Stimulated activated naive CD8-positive, alpha-beta T cell treated with anti-CD3 and anti-CD28 coated beads, Interleukin-15, amount 100 ng/mL, for 72 hours (primary cell): ENCODE measurements at places on chromosomes 5 and 9.

GRCh38 chr9:121059998-121060636, 10.0 kb upstream of the C5 start:
- DNase-seq, result no peak

DNA sequence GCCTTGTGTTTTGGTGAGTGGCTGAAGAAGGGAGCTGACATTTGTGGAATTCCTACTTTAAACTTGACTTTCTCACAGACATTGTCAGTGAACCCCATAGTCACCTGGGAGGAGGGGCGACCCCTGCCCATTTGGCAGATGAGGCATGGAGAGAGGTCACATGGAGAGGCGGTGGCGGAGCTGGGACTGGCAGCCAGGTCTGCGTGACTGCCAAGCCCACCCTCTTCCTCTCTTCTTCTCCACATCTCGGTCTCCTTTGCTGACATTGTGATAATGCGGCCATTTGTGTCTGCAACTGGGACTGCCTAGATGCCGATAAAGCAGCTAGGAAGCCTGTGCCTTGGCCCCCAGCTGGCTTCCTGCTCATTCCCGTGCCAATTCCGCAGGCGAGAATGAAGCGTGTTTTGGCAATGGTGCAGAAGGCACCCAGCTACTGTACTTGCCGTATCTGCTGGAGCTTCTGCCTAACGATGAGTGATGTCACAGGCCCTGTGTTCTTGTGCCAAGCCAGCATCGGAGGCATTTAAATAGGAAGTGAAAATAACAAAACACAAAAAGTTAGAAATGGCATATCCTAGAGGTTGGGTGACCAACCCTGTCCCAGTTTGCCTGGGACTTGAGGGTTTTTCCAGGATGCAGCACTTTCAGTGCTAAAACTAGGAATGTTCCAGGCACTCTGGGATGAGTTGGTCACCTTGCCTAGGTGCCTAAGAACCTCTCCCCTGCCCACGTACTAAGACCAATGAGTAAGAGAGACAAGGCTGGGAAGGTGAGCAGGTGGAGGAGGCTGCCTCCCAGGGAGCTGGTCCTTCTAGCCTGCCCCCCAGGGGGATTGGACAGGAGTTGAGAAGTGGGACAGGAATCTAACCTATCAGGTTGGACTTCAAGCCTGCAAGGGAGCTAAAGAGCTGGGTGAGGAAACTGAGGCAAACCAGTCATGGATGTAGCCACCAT, 23.6 kb downstream of the OLFML2A start:
- DNase-seq, result no peak

DNA sequence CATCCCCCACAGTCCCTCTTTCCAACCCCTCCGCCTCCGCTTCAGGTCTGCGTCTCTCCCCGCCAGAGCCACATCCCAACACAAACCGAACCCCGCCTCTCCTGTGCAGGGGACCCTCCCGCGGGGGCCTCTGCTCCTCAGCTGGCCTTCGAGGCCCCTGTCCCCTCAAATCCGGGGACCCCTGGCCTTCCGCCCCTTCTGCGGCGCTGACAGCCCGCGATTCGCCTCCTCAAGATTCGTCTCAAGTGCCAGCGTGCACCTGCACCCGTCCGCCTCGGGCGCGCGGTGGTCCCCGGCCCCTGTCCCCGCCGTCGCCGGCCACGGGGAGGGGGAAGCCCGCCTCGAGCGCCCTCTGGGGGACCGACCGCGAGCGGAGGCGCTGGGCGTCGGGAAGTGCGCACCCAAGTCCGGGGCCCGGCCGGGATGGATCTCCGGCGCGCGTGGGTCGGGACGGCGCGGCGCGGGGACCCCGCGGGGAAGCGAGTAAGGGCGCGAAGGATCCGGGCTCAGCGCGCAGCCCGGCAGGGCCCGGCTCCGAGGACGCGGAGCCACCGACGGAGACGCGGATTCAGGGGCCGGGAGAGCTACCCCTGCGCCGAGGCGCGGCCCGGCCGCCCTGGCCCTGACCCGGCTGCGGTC, 623 bp downstream of the FLT4 start:
- DNase-seq, result peak; percentile 44

DNA sequence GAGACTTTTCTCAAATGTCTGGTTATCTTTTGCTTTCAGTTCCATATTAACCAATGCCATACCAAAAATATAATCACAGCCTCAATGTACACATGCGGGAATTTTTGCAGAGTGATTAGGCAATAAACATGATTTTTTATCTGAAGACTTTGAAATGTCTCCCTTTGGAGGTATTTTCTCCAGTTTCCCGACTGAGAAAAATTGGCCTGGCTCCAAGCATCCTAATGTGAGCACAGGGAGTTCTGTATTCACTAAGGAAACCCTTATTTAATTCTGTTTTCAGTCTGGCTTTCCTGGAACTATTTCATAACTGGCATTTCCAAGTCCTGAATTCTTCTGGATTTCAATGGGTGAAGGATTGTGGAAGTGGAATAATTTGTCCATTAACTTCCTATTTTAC, 8.5 kb downstream of the HCN1 start:
- no peak for DNase-seq

- no peak for DNase-seq
Observed at GRCh38 chr5:174418809-174419539, 305.4 kb upstream of the MSX2 start.

GRCh38 chr5:76547242-76547890, 75.8 kb downstream of the F2RL2 start:
- DNase-seq, result peak; percentile 44

DNA sequence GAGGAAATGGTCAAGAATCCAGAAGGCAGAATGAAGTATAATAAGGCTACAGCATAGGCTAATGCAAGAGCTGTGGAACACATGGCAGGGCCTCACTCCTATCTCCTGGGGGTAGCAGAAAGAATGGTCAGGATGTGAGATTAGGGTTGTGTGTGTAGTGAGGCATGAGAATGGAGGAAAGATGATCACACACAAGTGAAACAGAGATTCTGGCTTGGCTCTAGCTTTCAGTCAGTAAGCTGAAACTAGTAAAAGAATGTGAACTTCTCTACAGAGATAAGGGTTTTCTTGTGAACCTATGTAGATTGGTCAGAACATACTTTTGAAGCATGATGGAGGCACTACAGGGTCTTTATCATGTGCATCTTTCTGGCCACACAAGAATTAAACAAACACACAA, 298.8 kb downstream of the ASTN2 start:
- DNase-seq, result no peak

DNA sequence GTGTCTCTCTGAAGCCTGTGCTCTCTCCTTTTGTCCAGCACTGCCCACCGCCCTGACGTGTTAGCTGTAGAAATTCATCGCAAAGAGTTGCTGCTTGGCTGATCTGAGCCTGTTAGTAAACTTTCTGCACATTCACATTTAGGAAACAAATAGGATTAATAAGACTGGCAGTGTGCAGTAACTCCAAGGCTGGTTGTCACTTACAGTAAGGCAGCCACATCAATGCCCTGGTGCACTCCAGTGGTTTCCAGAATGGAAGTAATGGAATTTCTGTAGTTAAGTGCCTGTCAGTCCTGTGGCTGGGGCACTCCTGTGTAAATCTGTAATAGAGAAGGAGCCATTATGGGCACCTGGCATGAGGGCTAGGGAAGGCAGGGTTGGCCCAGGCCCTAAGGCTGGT, 70.6 kb downstream of the DOCK2 start:
- DNase-seq, result no peak

- no peak for DNase-seq
Observed at GRCh38 chr9:134961331-134962064, 43.8 kb upstream of the FCN1 start.

- no peak for DNase-seq
Observed at GRCh38 chr5:151740958-151741373, 17.5 kb downstream of the ATOX1 start.

GRCh38 chr9:109447329-109448076, 50.6 kb downstream of the PTPN3 start:
- DNase-seq, result peak; percentile 14

- no peak for DNase-seq
Observed at GRCh38 chr5:171453056-171453725, 33.7 kb downstream of the FGF18 start.

DNA sequence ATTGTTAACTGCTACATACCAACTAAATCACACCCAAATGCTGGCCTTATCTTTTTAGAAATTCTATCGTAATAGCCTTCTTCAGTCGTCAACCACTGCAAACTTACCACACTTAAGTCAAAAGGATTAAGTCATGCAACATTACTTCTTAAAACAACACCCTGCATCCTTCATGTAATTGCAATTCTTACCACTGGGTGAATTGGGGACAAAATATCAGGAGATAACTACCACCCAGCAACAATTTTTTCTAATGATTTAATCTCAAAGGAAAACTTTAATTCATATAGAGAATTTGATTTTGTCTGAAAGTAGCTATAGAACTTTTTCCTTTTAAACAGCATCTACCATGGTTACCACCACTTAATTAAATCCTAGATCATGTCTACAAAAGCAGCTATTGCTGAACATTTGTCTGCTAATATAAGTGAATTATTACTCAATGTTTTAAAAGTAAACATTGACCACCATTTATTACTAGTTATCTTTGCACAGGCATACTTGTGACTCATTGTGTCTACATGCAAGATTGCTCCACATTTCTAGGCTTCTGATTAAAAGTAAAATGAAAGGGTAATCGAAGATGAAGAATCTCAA, 10.5 kb downstream of the MLLT3 start:
- DNase-seq, result no peak

GRCh38 chr5:135990528-135991255, 35.9 kb upstream of the LECT2 start:
- no peak for DNase-seq

- no peak for DNase-seq
Observed at GRCh38 chr5:106854105-106854687, 816.5 kb downstream of the EFNA5 start.

- no peak for DNase-seq
Observed at GRCh38 chr5:172546196-172546595, 91.9 kb upstream of the SH3PXD2B start.

- DNase-seq, result no peak
Observed at GRCh38 chr9:135073741-135074305, 13.6 kb upstream of the OLFM1 start.

DNA sequence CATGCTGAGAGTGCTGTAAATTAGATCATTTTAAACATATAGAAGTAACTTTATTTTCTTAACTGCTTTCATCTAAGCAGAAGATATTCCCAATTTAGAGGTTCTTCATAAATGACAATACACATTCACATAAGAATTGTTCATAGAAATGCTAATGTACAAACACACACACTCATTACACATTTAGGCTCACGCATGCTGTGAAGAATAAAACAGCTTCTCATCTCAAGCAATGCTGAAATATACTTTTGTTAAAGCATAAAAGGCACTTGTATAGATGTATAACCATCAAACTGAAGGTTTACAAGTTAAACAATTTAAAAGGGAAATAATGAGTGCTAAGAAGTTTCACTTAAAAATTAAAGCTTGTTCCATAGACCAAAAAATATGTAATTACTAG, 18.1 kb upstream of the FTMT start:
- no peak for DNase-seq

- no peak for DNase-seq
Observed at GRCh38 chr5:76471406-76471805, 68.3 kb downstream of the IQGAP2 start.

- no peak for DNase-seq
Observed at GRCh38 chr5:143401227-143402016, 2.1 kb downstream of the NR3C1 start.

DNA sequence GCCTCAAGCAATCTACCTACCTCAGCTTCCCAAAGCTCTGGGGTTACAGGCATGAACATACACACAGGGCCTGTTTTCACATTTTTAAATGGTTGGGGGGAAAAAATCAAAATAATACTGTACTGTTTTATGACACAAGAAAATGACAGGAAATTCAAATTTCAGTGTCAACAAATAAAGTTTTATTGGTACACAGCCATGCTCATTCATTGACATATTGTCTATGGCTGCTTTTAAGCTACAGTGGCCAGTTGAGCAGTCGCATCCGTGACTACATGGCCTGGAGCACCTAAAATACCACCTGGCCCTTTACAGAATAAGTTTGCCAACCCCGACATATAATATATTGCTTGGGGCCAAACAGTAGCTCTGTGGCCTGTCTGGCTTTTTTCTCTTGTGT, 56.4 kb upstream of the GGTA1 start:
- no peak for DNase-seq

DNA sequence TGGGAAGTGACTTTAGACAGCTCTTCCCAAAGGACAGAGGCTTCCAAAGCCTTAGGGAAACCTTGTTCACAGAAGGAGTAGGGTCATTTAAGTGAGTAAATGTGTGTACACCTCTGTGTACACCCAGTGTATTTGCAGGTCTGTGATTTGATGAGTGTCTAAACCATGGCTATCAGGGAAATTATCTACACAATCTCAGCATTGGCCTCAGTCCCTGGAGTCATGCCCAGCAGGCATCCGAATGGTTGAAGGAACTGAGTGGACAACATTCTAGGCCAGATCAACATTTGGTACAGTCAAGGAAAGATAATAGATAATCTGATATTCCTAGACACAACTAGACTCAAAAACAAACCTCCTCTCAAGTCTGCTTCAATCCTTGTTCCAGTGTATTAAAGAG, 258.4 kb upstream of the DAPK1 start:
- DNase-seq, result no peak

GRCh38 chr9:94301583-94301982, 26.9 kb downstream of the NUTM2F start:
- DNase-seq, result no peak
